Activated CD4-positive, alpha-beta T cell treated with anti-CD3 and anti-CD28 coated beads, Interleukin-2, Interleukin-6, amounts not matched to agents 100 ng/mL and 50 ng/mL, durations not matched to agents 16 hours and 8 hours (primary cell): ENCODE measurements at places on chromosomes 1 and 21.

GRCh38 chr1:112666946-112667345 is 7.5 kb upstream of the MOV10 start:
- peak; percentile 52 for DNase-seq

DNA sequence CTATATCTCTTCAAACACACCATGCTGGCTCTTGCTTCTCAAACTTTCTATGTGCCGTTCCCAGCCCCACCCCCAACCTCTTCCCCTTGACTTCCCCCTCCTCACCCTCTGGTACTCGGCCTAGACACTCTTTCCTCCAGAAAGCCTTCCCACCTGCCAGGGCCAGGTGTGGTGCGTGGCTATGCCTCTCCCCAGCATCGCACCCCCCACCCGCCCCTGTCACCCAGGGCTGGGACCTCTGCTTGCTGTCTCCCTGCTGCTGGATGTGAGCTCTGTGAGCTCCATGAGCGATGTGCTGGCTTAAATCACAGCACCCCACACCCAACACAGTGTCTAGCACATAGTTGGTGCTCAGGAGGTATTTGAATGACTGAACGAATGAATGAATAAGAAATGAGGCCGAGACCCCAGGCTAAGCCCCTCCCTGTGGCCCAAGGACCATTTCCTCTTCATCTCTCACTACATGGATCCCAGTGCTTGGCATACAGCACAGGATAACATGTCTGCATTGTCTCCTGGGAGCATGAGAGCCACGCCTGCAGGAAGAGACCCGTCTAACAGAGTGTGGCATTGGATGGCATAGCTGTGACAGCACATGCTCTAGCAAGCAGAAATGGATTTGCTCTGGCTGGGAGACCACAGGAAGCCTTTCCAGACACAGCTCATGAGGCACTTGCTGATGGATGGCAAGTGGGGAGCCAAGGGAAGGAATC is 19.7 kb downstream of the TNNT2 start:
- no peak for DNase-seq

GRCh38 chr1:11147197-11147770 is 41.9 kb upstream of the ANGPTL7 start:
- no peak for DNase-seq

DNA sequence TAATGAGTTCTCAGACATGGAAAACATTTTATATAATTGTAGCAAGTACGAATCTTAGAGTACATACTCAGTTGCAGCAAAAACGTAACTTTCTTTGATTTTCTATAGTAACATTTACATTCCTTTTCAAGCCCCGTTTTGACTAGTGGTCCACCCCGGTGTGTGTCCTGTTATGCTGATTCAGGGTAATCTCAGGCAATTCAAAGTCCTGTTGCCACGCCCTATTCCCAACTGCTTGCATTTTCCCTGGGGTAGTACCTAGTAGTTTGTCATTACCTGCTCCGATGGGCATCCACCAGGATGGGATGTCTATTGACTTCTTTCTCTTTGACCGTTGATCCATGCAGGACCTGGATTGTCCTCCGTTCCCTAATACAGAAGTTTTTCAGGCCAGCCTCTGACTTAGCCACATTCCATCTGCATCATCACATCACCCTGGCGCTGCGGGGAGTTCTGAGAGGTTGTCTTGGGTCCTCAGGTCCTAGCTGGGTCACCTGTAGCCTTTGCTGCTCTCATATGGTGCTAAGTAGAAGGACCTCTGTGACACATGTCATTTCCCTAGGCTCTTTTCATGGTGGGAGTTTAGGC is 15.0 kb upstream of the FCAMR start:
- no peak for DNase-seq

- DNase-seq, result no peak
Measured at GRCh38 chr1:107692580-107693345, 272.2 kb downstream of the VAV3 start.

GRCh38 chr1:37793773-37794371 is at the start of gene MANEAL:
Gene MANEAL, plus strand, starts transcription at chr1:37793847. Its CDS starts 336 bp downstream, at chr1:37794183.
- DNase-seq, result peak; percentile 43

GRCh38 chr1:149929856-149930255 is 2.3 kb upstream of the SF3B4 start:
- DNase-seq, result no peak

- no peak for DNase-seq
Measured at GRCh38 chr1:25045480-25046193, 115.6 kb upstream of the RUNX3 start.

DNA sequence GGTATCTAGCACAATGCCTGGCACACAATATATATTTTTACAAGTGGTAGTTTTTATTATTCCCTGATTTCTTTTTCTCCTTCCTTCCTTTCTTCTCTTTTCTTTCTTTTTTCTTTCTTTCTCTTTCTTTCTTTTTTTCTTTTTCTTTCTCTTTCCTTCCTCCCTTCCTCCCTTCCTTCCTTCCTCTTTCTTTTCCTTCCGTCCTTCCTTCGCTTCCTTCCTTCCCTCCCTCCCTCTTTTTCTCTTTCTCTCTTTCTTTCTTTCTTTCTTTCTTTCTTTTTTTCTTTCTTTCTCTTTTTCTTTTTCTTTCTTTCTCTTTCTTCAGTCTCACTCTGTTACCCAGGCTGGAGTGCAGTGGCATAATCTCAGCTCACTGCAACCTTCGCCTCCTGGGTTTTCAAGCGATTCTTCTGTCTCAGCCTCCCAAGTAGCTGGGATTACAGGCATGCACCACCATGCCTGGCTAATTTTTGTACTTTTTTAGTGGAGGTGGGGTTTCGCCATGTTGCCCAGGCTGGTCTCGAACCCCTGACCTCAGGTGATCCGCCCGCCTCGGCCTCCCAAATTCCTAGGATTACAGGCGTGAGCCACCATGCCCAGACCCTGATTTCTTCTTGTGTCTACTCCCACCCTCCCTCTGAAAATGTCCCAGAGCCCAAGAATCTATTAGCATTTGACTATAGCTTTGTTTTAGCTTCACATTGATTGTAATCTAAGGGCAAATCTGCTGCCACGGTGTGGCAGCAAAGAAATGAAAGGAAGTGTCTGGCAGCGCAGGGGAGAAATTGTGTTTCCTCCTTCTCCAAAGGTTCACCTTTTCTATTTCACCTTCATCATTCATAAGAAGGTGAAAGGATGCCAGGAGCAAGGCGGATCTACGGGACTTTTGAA is 19.9 kb upstream of the ABCB10 start:
- no peak for DNase-seq

GRCh38 chr1:42004860-42005259 is 86.1 kb upstream of the HIVEP3 start:
- DNase-seq, result no peak

DNA sequence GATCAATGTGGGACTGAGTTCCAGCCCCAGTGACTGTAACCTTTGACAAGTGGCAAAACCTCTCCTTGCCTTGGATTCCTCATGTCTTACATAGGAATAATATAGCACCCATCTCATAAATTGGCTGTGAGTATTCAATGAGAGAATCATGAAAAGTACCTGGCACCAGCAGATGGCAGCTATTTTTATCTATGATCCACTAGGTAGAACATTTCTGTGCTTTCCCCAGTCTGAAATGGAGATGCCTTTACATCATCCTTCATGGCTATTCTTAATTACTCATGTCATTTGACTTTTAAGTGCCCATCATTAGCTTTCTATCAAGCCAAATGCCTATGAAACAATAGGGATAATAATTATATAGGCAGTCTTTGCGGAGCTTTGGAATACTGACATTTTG is 130.1 kb downstream of the TGFB2 start:
- no peak for DNase-seq

DNA sequence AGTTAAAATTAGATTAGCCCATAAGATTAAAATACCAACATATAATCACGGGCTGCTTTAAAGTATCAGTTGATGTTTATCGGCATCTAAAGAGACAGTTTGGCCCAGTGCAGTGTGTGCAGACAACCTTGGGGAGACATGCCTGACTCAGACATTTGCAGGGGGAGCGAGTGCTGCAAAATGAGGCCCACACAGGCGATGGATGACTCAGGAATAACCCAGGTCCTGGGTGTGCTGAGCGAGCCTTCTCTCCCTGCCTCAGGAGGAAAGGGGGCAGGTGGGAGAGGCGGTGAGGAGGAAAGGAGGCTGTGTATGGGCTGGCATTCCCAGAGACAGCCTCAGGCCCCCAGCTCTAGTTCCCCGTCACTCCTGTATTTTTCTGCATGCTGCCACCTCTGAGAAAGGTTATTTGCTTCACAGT is 9.0 kb downstream of the SLC9A1 start:
- DNase-seq, result no peak

DNA sequence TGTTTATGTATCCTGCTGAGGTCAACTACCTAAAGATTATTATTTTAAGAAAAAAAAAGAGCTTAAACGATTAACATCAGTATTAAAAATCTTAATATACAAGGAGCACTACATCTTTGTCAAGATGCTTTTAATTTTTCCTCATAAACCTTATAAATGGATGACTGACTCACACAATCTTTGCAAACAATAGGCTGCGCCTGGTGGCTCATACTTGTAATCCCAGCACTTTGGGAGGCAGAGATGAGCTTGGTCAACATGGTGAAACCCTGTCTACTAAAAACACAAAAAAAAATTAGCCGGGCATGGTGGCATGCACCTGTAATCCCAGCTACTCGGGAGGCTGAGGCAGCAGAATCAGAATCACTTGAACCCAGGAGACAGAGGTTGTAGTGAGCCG is 1.7 kb downstream of the KHDC4 start:
- no peak for DNase-seq

GRCh38 chr1:114111731-114112641 is 41.7 kb downstream of the SYT6 start:
- DNase-seq, result no peak

DNA sequence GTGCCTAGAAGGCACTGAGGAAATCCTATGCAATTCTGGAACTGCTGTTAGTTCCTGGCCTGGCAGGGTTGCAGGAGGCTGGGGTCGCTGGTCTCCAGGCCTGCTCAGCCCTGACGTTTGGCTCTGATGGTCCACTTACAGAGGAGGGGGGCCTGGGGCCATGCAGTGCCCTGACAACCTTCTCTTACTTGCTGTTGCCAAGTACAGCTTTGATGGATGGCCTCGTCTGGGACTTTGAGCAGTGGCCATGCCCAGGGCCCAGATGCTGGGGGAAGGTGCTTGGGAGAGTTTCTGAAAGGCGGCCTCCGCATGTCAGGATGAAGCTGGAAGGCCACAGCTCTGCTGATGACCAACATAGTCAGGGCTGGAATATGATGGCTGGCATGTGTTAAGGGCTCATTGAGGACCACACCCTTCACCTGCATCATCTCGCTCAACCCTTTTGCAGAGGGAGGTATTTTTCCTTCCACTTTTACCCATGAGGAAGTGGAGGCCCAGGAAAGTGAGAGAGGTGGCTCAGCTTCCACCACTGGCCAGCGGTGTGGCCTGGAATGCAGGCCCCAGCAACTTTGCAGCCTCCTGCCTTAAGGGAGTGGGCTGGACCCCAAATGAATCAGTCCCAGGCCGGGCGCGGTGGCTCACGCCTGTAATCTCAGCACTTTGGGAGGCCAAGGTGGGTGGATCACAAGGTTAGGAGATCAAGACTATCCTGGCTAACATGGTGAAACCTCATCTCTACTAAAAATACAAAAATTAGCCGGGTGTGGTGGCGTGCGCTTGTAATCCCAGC is 34.7 kb upstream of the LRRC3 start:
- no peak for DNase-seq

GRCh38 chr1:229280921-229281320 is 10.0 kb downstream of the RAB4A start:
- peak; percentile 74 for DNase-seq

DNA sequence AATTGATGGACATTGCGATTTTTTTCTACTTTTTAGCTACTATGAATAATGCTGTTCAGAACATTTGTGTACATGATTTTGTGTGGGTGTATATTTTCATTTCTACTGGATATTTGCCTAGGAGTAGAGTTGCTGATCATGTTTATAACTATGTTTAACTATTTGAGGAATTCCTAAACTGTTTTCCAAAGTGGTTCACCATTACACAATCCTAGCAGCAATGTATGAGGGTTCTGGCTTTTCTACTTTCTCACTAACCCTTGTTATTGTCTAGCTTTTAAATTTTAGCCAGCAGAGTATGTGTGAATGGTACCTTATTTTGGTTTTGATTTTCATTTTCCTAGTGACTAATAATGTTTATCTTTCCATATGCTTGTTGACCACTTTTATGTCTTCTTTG is 86.2 kb downstream of the ATG4C start:
- no peak for DNase-seq

DNA sequence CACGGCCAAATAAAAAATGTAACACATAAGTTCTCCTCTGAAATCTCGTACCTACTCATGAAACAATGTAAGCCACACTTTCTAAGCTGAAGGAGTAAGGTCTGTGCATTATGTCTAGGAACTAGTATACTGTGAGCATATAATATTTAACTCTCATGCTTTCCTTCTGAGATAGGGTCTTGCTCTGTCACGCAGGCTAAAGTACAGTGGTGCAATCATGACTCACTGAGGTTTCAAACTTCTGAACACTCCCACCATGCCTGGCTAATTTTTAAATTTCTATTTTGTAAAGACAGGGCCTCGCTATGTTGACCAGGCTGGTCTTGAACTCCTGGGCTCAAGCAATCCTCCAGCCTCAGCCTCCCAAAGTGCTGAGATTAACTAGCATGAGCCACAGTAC is 71.3 kb downstream of the AHCTF1 start:
- DNase-seq, result no peak

GRCh38 chr1:50559421-50559820 is 136.2 kb upstream of the DMRTA2 start:
- DNase-seq, result no peak

DNA sequence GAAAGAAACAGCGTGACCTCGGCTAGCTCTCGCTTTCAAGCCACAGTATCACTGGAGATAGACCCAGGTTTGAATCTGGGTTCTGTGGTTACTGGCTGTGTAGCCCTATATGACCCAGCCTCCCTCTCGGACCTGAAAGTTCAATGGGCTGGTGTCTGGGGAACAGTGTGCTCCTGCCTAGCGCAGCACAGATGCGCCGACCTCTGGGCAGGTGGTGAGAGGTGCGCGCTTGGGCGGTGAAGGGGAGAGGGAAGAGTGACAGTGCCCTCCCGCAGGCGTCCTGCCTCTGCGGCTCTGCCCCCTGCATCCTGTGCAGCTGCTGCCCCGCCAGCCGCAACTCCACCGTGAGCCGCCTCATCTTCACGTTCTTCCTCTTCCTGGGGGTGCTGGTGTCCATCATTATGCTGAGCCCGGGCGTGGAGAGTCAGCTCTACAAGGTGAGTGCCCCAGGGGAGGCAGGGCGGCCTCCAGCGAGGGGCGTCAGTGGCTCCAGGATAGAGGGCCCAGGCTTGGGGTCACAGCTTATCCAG is 10.5 kb downstream of the SERINC2 start:
- DNase-seq, result no peak

- DNase-seq, result no peak
Measured at GRCh38 chr1:227543283-227544066, 19.9 kb upstream of the ZNF678 start.

DNA sequence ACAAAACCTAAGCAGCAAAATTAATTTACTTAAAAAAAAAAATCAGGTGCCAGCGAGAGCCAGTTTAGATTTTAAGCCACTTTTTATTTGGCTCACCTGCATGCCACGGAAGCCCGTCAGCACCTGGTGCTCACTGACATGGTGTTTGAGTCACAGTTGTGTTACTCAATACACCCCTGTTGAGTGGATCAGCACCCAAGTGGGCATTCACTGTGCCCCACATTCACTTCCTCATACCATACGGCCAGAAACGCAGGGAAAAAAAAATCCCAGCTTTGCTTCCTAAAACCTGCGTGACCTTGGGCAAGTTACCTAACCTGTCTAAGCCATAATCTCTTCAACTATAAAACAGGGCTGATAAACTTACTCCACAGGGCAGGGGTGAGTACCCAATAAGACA is 42.8 kb upstream of the SIM2 start:
- no peak for DNase-seq
